Karpas-422 (cell line): ENCODE measurements at places on chromosomes 5 and 9.

- no peaks in the 10 kb centered on the region for H3K27me3 ChIP-seq
- no peaks in the 10 kb centered on the region for H3K4me1 ChIP-seq
- no peak overlapping the region for H3K4me3 ChIP-seq
- H3K27ac ChIP-seq = no peak overlapping the region
Observed at GRCh38 chr9:78014776-78015175, 16.8 kb downstream of the GNAQ start.

DNA sequence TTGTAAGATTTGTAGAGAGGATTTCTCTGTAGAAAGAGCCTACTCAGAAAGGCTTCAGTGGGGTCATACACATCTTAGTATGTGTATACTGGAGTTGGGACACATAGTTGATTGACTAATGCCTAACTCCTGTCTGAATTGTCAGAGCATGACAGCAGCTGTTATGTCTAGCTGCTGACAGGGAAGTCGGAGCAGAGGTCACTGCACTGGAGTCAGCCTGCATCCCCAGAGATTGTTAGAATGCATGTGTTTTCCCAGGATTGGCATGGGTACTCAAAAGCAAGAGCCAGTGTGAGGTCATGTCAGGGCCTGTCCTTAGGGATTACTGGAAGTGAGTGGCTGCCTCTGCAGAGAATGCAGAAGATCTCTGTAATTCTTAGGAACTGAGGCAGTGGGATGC lies 82.7 kb downstream of the ITGA1 start:
- H3K4me1 ChIP-seq = no peaks in the 10 kb centered on the region
- H3K36me3 ChIP-seq = no peaks in the 10 kb centered on the region
- H3K27me3 ChIP-seq = no peaks in the 10 kb centered on the region
- DNase-seq = no peak
- H3K4me3 ChIP-seq = no peak overlapping the region

DNA sequence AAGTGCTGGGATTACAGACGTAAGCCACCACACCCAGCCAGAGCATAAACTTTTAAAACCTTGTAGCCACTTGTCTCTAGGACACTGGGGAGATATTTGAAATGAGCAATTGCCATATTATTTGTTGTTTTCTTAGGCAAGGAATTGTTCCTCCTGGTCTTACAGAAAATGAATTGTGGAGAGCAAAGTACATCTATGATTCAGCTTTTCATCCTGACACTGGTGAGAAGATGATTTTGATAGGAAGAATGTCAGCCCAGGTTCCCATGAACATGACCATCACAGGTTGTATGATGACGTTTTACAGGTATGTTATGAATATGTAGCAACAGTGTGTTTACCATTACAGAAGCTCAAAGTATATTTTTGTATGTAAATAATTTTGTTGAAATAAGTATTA lies 30.5 kb downstream of the SFXN1 start:
- no peaks in the 10 kb centered on the region for H3K4me1 ChIP-seq
- DNase-seq = no peak
- peaks cover 52% of the 10 kb centered on the region for H3K36me3 ChIP-seq
- H3K27ac ChIP-seq = no peak overlapping the region
- H3K4me3 ChIP-seq = no peak overlapping the region

GRCh38 chr5:514101-514485 lies 10.2 kb downstream of the SLC9A3 start:
- H3K4me3 ChIP-seq = no peak overlapping the region
- H3K4me1 ChIP-seq = no peaks in the 10 kb centered on the region; the same call in 1 of the 2 replicates
- no peaks in the 10 kb centered on the region for H3K36me3 ChIP-seq
- H3K27me3 ChIP-seq = no peaks in the 10 kb centered on the region

DNA sequence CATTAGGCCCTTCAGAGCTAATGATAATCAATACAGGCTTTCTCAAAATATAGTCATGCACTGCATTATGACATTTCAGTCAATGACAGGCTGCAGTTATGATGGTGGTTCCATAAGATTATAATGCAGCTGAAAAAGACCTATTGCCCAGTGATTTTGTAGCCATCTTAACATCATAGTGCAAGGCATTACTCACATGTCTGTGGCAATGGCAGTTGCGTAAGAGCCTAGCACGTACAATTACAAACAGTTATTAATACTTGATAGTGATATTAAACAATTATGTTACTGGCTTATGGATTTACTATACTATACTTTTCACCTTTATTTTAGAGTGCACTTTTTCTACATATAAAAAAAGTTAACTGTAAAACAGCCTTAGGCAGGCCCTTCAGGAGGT lies 214.8 kb downstream of the ISL1 start:
- no peak overlapping the region for H3K4me3 ChIP-seq
- no peak for DNase-seq
- no peaks in the 10 kb centered on the region for H3K27me3 ChIP-seq
- H3K27ac ChIP-seq = no peak overlapping the region
- H3K4me1 ChIP-seq = no peaks in the 10 kb centered on the region

DNA sequence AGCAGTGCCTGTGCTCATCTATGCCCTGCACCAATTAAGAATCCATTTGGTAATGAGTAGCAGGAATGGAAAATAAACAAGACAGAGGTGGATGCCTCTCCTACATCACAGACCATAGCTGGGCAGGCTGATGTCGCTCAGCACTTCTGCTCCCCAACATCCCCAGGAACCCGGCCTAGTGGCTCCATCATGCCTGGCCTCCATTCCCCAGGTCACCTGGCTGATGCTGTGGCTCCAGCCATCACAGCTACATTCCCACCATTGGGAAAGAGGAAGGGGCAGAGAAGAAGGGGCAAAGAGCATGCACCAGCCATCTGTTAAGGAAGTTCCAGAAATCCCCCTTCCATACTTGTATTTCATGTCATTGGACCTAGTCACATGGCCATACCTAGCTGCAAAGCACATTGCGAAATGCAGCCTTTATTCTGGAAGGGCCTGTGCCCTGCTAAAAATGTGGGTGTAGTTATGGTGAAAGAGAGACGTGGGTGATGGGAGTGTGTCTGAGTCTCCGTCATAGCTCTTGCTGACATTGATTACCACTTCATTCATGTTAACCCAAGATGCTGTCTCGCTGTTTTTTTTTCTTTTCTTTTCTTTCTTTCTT lies 86.1 kb upstream of the ADAMTS2 start:
- H3K36me3 ChIP-seq = no peaks in the 10 kb centered on the region
- no peak for DNase-seq
- H3K27ac ChIP-seq = no peak overlapping the region
- H3K4me1 ChIP-seq = no peaks in the 10 kb centered on the region

DNA sequence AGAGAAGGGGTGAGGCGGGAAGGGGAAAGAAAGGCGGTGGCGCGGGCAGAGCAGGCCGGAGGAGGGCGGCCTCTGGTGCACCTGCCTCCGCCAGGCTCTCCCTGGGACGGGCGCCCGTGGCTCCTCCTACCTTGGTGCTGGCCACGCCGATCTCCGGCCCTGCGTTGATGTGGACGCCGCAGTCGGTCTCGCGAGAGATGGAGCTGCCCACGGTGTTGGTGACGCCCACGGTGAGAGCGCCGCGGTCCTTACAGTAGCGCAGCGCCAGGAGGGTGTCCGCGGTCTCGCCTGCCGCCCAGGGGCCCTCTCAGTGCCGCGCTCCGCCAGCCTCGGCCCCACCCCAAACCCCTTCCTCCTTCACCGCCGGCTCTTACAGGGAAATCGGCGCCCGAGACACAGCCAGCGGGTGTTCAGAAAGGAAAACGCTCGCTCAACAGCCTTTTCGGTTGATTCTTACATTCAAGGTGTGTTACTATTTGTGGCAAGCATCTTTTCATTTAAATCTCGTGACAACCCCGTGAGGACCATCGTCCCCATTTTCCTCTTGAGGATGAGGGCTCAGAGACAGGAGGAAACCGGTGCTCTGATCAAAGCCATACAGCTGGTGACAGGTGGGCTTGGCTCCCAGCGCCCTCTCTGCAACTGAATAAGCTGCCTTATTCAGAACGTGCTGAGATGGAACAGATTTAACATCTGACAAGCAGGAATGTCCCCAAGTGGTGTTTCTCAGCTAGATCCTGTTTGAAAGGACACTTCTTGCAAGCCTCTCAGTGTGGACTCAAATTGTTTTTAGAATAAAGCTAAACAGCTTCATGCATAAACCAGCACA lies 22.0 kb upstream of the MAPK9 start:
- no peaks in the 10 kb centered on the region for H3K36me3 ChIP-seq
- no peaks in the 10 kb centered on the region for H3K27me3 ChIP-seq

DNA sequence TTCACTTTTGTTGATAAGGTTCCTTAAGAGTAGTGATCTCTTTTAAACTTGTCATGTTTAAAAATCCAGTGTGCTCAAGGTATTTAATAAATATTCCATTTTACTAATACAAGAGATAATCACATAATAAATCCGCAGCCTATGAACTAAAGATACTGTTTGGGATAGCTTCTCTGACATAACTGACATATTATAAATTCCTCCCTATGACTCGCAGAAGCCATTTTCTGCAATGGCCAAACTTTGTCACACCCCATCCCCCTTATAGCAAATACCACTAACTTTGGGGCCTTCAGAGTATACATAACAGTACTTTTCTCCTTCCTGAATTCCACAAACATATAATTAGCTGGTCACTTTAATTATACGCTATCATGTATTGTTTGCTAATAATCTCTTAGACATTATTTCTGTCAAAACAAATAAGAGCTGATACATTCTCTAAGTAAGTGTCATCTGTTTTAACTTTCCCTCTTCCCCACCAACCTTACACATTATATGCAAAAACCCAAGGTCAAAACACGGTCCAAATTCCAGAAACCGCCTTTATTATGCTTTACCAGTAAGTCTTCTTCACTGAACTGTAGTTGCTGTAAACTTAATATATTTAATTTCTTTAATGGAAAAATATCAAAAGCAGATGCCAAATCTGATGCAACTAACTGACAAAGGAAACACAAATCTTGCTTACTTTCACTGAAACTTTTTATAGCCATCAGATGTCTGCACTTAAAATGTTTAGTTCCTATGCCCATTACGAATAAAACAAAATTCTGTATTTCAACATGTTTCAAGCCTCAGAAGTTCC lies 971 bp downstream of the TMEM267 start:
- H3K4me1 ChIP-seq = peaks cover 33% of the 10 kb centered on the region
- H3K27me3 ChIP-seq = no peaks in the 10 kb centered on the region
- DNase-seq = peak; percentile 56
- peak overlapping the region; percentile 85 for H3K4me3 ChIP-seq
- peak overlapping the region; percentile 85 for H3K27ac ChIP-seq

GRCh38 chr5:146357126-146357525 lies 18.5 kb downstream of the POU4F3 start:
- no peaks in the 10 kb centered on the region for H3K36me3 ChIP-seq
- no peak overlapping the region for H3K27ac ChIP-seq
- H3K4me1 ChIP-seq = no peaks in the 10 kb centered on the region
- DNase-seq = no peak
- no peaks in the 10 kb centered on the region for H3K27me3 ChIP-seq

DNA sequence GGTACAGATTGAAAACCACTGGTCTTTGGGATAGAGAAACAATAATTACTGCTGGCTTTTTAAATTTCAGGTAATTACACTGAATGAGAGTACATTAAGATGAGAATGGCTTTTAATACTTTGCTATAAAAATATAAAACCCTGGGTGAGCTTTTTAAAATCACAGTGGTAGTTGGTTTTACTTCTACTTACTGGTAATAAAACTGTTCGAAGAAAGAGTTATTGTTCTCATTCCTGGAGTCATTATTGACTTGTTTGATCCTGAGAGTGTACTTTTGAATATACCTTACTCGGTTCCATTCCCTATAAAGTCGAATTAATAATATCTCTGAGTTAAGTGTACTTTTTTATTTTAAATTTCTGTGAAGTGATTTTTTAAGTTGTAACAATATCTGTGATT lies 21.5 kb downstream of the MELK start:
- no peak overlapping the region for H3K27ac ChIP-seq
- no peak overlapping the region for H3K4me3 ChIP-seq
- DNase-seq = no peak
- H3K4me1 ChIP-seq = no peaks in the 10 kb centered on the region
- peaks cover 49% of the 10 kb centered on the region for H3K36me3 ChIP-seq

- H3K27ac ChIP-seq = no peak overlapping the region
- H3K27me3 ChIP-seq = no peaks in the 10 kb centered on the region
- no peak for DNase-seq
- H3K36me3 ChIP-seq = no peaks in the 10 kb centered on the region
- no peak overlapping the region for H3K4me3 ChIP-seq
Observed at GRCh38 chr5:129971714-129972113, 67.4 kb downstream of the CHSY3 start.

DNA sequence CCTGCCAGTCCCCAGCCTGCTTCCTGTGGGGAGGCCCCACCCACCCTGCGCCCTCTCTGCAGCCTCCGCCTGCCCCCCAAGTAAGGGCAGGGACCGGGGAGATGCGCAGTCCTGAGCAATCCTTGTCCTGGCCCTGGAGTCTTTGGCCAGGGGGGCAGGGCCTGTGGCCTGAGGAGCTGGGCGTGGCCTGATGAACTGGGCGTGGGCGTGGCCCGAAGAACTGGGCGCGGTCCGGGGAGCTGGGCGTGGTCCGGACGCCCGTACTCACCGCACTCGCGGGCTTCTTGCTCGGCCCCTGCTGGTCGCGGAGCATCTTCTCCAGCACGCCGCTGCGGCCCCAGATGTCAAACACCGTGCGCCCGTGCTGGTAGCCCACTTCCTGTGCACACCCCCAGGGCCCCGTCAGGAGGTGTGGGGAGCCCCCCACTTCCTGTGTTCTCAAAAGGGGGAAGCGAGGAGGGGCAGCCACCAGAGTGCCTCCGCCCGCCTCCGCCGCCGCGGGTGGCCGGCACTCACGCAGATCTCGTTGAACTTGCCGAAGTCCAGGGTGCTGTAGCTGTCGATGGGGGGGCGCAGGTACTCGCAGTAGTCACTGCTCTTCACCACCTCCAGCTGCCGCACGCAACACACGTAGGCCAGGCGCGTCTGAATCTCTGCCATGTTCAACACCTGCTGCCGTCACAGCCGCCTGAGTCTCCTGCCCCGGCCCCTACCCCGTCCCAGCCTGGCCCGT lies 2.7 kb upstream of the NSMF start:
- no peak overlapping the region for H3K4me3 ChIP-seq
- no peaks in the 10 kb centered on the region for H3K27me3 ChIP-seq
- no peak overlapping the region for H3K27ac ChIP-seq
- no peaks in the 10 kb centered on the region for H3K36me3 ChIP-seq
- H3K4me1 ChIP-seq = peaks cover 29% of the 10 kb centered on the region

DNA sequence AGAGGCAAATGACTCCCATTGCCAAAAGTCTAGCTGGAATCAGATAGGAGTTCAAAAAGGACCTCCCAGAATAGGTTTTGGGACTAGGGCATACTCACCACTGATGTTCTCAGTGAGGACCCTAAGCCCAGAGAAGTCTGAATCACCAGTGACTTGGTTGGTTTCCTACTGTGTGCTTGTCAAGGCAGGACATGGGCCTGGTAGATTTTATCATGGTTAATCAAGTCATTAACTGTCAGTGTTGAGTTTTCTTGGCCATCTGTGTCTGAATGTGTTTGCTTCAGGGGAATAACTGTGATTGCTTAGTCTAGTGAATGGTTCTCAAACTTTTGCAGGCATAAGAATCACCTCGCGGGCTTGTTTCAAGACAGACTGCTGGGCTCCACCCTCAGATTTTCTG lies 99.0 kb upstream of the GDNF start:
- no peak overlapping the region for H3K4me3 ChIP-seq
- DNase-seq = no peak
- no peaks in the 10 kb centered on the region for H3K4me1 ChIP-seq
- H3K36me3 ChIP-seq = no peaks in the 10 kb centered on the region
- H3K27me3 ChIP-seq = no peaks in the 10 kb centered on the region; the same call in 1 of the 2 replicates
